Activated CD4-positive, alpha-beta memory T cell treated with anti-CD3 and anti-CD28 coated beads, Interleukin-2, amount 10 ng/mL, durations not matched to agents 7 days and 5 days (primary cell): ENCODE measurements at places on chromosomes 3 and 15. TPM values are rescaled to one million over a fixed set of nuclear protein-coding genes. Genes with fewer than 3 reads are reported as not detected.

- no peak overlapping the region for H3K4me3 ChIP-seq
- peak; percentile 38 for DNase-seq
- no peak overlapping the region for H3K27ac ChIP-seq
- H3K36me3 ChIP-seq = no peaks in the 10 kb centered on the region
- peaks cover 16% of the 10 kb centered on the region for H3K27me3 ChIP-seq
Observed at GRCh38 chr15:90291679-90292356, 26.3 kb downstream of the NGRN start.

Gene GRK7
- not detected for total RNA-seq

Gene GATM
- 1.9 TPM for total RNA-seq

- peaks cover 10% of the 10 kb centered on the region for H3K27me3 ChIP-seq
- no peak within 1 kb of the TSS for H3K27ac ChIP-seq
- DNase-seq = no peak
- H3K4me1 ChIP-seq = no peaks in the 10 kb centered on the region
Observed at GRCh38 chr3:74614107-74614967, at the start of gene CNTN3. Gene CNTN3 (minus strand): TSS chr3:74614659. CDS start chr3:74521112, 93,547 bp downstream.

DNA sequence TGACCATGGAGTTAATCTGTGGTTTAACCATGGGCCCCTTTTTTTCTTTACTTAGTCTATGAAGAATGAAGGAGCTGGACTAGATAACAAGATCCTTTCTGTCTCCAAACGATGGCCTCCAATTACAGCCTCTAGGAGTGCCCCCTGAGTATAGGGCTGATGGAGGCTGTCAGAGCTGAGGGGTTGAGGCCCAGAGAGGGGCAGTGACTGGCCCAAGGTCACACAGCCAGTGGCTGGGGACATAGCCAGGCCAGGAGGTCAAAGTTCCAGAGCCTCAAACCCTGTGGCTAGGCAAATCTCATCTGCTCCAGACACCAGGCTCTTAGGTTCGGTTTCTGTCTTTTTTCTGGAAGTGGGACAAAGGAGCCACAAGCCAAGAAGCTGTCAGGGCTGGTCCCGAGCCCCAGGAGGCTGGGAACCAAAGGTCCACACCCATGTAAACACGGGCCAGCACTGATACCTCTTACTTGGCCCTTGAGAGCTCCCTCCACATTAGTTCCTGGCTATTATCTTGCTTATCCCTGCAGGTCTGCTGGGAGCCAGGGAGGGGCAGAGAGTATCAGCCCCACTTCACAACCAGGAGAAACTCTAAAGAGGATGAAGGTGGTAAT lies 10.3 kb downstream of the RHOV start:
- H3K27ac ChIP-seq = no peak overlapping the region
- no peak overlapping the region for H3K4me3 ChIP-seq
- peaks cover 7% of the 10 kb centered on the region for H3K4me1 ChIP-seq
- DNase-seq = no peak
- no peaks in the 10 kb centered on the region for H3K36me3 ChIP-seq

Gene CD96
- total RNA-seq = 323 TPM
